Activated CD4-positive, alpha-beta T cell treated with anti-CD3 and anti-CD28 coated beads for 1 hour (primary cell): ENCODE measurements at places on chromosomes 6 and 20.

- no peak for DNase-seq
Observed at GRCh38 chr6:139800837-139801236, 426.4 kb upstream of the CITED2 start.

- no peak for DNase-seq
Observed at GRCh38 chr6:68635412-68635705, 277 bp downstream of the ADGRB3 start.

- no peak for DNase-seq
Observed at GRCh38 chr6:118621799-118622470, 29.5 kb downstream of the CEP85L start.

DNA sequence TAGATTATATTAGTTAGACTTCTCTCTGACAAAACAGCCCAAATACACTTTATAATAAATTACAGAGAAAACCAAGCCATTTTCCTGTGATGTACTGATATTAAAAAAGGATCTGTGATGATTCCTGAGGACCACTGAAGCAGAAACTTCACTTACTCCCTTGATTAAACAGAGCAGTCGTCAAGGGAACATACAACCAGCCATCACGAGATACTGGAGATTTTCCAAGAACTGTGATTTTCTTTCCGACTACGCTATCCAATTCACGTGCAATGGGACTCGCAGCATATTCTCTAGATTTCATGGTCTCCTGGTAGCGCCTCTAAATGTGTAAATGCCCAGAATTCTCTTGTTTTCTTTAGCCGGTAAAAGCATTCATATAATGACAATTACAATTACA, 377.4 kb downstream of the PHF3 start:
- DNase-seq = no peak

DNA sequence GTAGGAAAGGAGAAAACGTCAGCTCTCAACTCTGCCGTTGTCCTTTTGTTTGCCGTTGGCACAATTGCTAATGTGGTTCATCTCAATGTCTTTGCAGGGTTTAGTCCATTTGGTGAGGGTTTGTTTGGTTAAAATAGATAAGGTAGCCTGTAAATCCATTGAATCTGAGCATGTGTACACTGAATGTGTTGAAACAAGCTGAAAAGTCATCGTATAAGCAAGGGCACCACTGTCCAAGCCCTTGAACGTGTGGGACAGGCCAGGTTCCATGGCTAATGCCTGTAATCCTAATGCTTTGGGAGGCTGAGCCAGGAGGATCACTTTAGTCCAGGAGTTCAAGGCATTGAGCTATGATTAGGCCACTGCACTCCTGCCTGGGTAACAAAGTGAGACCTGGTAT, 224.7 kb upstream of the PLCB4 start:
- no peak for DNase-seq

DNA sequence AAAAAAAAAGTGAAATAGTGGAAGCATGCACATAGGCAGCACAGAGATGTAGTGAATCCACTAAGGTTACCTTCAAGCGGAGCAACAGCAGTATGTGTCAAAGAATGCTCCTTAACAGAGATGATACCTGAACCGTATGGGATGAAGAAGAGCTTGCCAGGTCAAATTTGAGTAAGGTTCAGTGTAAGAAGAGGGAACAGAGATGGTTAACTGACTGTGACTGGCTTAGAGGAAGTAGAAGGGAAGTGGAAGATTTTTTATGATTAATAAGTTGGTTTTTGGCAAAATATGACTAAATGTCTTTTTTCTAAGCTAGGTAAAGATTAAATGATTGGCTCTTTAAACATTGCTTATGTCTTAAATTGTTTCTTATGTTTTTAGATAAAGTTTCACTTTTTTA, 52.6 kb upstream of the C20orf144 start:
- no peak for DNase-seq

DNA sequence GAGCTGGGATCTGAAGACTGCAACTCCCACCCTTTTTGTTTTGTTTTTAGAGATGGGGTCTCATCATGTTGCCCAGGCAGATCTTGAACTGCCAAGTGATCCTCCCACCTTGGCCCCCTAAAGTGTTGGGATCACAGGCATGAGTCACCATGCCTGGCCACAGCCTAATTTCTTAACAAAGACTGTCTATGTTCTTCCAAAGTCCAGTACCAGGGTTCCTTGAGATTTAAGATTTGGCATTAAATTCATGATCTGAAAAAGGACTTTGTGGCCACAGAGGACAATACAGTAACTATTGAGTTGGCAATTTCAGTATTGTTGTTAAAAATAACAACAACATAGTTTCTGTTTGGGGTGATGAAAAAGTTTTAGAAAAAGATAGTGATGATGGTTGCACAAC, 28.7 kb upstream of the BEND3 start:
- no peak for DNase-seq

DNA sequence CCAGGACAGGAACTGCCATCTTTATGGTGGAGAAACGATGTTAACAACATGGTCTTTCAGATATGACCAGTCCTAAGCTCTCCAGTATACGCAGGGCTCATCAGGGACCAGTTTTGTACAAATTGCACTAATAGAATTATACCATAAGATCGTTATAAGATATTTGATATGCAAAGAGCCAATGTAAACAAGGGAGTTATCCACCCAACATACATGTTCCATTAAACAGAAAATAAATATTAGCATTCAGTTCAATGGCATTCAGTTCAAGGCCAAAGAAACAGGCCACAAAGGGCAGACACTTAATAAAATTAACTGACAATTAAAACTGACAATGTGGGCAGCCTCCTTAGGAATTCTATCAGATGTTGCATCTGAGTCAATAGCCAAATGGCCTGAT, 2.6 kb downstream of the GFOD1 start:
- DNase-seq = no peak

- no peak for DNase-seq
Observed at GRCh38 chr20:25345721-25346120, 44.9 kb downstream of the ABHD12 start.

DNA sequence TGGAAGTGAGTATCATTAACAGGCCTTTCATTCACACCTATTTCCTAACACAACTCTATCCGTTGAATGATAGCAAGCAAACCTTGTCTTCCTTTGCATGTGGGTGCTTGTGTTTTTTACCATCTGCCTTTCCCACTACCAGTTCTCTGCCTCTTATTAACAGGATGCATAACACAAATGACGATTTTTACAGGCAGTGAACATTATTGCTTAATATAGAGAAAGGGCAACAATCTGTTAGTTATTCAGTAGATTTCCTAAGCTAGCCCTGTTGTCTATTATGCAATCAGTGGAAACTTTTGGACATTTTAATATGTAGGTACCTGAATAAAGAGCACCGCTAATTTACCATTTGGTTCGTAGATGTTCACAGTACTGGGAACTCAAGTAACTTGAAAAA, 348.8 kb upstream of the PLCB4 start:
- no peak for DNase-seq

DNA sequence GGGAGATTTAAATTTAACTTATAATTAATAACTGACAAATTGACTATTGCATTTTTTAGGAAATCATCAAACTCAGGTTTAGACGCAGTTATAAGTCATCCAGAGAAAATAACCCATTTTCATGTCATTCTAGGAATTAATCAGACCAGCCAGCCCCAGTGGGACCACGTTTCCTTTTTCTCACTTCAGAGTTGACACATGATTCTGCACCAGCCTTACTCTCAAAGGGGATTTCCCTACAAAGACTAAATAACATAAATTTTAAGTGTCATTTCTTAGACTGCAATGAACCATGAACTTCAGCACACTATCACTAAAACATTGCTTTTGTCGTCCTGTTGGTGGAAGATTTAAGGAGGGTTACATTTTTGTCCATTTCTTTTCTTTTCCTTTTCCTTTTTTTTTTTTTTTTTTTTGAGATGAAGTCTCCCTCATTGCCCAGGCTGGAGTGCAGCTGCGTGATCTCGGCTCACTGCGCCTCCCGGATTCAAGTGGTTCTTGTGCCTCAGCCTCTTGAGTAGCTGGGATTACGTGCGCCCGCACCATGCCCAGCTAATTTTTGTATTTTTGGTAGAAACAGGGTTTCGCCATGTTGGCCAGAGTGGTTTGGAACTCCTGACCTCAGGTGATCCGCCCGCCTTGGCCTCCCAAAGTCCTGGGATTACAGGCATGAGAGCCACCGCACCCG, 3.6 kb downstream of the IPCEF1 start:
- no peak for DNase-seq

- no peak for DNase-seq
Observed at GRCh38 chr6:156963712-156964700, 186.8 kb downstream of the ARID1B start.

DNA sequence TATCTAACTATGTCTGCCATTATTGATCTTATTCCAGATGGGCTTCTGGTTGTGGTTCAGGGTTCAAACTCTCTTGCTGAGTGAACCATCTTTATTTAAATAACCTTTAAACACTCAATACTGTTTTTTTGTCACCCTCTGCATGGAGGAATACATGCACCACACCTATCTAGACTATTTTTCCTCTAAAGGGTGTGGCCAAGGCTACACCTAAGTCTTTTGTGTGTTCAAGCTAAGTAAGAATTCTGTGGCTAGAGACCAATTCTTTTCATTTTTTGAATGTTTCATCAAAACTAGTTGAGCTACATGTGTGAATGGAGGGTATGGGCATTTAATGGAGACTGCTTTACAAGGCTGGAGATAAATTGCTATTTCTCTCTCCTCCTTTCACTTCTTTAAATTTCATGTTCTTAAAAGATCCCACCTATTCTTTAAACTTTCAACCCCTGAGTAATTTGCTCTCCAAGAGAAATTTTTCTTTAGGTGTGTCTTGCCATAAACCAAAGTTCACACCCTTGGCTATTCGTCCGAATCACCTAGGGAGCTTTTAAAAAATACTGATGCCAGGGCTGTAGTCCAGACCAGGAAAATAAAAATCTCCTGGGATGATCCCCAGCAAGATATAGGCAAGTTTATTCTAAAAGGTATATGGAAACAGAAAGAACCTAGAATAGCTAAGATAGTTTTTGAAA, 24.8 kb upstream of the MBOAT1 start:
- DNase-seq = no peak

DNA sequence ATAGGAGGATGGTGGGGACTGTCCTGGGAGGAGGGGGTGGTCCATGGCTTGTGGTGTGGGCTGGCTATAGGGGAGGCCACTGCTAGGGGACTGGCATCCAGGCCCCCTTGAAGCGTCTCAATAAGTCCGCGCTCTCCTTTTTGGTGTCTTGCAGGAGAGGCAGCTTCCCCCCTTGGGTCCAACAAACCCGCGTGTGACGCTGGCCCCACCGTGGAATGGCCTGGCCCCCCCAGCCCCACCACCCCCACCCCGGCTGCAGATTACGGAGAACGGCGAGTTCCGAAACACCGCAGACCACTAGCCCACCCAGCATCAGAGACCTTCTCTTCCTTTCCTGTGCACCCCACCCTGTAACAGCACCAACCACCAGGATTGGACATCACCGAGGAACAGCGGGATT, 2.8 kb upstream of the ZBTB9 start:
- no peak for DNase-seq

GRCh38 chr6:163670336-163670735, 255.8 kb downstream of the QKI start:
- no peak for DNase-seq

- DNase-seq = no peak
Observed at GRCh38 chr6:36267731-36268477, 2.0 kb upstream of the PNPLA1 start.

- no peak for DNase-seq
Observed at GRCh38 chr6:154548130-154548830, 37.8 kb upstream of the CNKSR3 start.

DNA sequence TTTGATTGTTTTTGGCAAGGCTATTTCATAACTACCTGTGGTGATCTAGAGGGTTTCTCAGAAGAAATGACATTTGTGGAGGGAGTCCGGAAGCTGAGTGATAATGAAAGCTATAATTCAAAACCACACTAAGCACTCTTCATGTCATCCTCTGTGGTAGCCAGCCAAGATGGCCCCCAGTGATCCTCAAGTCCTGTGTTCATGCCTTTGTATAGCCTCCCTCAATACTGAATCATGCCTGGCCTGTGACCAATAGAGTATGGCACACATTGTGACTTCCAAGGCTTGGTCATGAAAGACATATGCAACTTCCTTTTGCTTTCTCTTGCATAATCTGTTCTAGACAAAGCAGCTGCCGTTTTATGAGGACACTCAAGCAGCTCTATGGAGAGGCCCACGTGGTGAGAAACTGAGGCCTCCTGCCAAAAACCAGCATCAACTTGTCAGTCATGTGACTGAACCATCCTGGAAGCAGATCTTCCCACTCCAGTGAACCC, 12.8 kb upstream of the DNAAF9 start:
- DNase-seq = no peak

GRCh38 chr6:90230548-90231215, 66.0 kb downstream of the BACH2 start:
- DNase-seq = no peak

DNA sequence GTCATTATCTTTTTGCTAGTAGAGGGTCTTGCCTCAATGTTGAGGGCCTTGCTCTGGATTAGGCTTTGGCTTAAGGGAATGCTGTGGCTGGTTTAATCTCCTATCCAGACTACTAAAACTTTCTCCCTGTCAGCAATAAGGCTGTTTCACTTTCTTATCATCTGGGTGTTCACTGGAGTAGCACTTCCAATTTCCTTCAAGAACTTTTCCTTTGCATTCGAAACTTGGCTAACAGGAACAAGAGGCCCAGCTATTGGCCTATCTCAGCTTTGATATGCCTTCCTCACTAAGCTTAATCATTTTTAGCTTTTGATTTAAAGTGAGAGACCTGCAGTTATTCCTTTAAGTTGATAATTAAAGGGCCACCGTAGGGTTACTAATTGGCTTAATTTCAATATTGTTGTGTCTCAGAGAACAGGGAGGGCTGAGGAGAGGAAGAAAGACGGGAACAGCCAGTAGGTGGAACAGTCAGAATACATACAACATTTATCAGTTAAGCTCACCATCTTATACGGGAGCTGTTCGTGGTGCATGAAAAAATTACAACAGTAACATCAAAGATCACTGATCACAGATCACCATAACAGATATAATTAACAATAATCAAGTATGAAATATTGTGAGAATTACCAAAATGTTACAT, 186.7 kb downstream of the PTPRK start:
- DNase-seq = no peak

DNA sequence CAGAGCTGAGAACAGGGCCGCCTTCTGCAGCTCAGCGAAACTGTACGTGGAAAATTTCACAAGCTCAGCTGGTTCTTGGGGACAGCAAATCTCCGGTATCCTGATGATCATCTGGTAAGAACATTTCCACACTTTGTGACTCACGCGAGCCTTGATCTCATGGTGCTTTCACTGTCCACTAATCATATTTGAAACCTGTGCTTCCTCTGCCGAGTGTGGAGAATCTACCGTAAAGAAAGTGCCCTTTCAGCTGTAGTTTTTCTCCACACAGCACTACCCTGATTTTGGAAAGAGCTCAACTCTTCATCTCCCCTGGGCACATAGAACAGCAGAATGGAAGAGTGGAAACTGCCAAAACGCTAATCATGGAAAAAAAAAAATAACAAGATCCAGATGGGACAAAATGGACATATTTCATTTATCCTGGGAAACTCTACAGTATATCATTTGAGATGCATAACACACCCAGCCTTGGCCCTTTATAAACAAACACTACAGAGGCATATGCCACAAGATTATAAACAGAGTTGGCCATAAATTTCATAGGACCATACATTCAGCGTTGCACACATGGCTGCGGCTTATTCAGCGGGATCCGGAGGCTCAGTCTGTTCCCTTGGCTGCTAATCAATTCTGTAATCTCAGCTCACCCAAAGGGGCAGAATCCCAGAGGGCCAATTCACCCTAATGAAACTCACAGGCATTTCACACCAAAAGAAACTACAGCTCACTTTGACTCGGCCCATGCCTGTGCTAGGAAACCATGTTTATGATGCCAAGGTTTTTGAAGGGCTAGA, 434.5 kb downstream of the HDGFL1 start:
- DNase-seq = no peak

GRCh38 chr6:141354191-141354955, 778.4 kb upstream of the GJE1 start:
- DNase-seq = no peak

- DNase-seq = no peak
Observed at GRCh38 chr20:16007164-16007563, 566.1 kb downstream of the KIF16B start.
